ENCODE measurements at places on chromosomes 6 and 20.

- DNase-seq, result no peak
Measured at GRCh38 chr6:110310861-110311446, 47.2 kb downstream of the METTL24 start.

GRCh38 chr20:34622821-34623451 is 54.0 kb downstream of the PIGU start:
- no peak for DNase-seq

- no peak for DNase-seq
Measured at GRCh38 chr20:50323209-50323608, 132.6 kb downstream of the CEBPB start.

DNA sequence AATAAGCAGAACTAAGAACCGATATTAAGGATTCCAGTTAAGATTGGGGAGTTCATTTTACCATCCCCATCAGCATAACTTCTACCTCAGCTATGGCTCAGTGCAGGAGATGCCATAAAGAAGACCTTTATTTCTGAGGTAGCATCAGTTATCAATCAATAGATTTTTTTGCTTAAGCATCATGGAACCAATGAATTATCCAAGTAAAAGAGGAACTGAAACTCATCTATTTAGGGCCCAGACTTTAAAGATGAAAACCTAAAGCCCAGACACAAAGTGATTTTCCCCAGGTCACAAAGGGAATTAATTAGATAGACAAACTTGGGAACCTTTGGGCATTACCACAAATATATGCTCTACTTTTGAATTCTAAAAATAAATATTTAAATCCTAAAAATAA is 59.2 kb upstream of the TINAG start:
- no peak for DNase-seq

DNA sequence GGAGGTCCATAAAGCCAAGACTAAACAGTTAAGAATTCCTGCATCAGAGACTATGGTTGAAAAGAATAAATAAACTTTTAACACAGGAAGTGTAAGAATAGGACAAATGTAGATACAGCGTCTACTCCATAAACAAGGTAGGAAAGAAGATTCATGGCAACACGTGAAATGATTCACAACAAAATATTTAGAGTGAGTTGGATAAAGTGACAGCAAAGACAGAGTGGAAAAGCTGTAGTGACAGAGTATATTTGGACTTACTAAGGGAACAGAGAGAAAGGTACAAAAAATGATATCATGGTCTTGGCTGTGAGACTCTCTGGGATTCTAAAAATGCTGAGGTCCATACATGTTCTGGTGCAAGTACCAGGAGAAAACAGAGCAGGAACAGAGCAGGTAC is 21.9 kb upstream of the KIAA0408 start:
- peak; percentile 26 for DNase-seq

DNA sequence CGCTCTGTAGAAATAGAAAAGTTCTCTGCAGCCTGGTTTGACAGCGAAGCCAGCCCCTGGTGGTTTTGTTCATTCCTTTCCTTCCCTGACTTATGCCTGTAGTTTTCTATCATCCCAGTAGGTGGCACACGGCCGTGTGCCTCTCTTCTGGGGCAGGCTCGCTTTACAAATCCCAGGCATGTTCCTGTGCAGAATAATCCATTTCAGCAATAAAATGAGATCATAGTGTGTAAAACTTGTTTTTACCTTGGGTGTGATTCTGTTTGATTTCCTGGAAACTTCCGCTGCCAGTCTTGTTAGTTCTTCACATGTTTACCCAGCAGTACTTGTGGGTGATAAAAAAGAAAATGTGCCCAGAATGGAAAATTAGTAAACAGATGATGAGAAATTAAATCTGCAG is 7.4 kb upstream of the INSM1 start:
- DNase-seq, result peak; percentile 62

GRCh38 chr6:80226151-80226550 is 119.7 kb downstream of the BCKDHB start:
- no peak for DNase-seq

Measured in fibroblast of villous mesenchyme (primary cell).